ENCODE measurements at places on chromosomes 3 and 15.

DNA sequence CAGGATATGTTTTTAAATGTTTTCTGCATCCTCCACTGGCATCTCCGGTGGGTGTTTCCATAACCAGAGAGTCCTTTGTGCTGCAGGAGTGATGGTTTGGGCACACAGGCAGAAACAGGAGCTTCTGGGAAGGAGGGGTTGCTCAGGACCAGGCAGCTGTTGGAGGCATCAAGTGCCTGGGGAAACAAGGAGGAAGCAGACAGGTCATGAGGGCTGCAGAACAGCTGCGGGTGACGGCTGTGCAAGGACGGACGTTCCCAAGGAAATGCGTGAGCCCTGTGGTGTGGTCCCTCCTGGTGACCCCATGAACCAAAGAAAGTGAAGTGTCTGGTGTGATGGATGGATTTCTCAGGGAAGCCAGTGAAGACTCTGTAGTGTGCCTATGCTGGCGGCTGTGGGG is 61.2 kb upstream of the TNFAIP8L3 start:
- DNase-seq: no peak

- DNase-seq: no peak
Observed at GRCh38 chr3:158882445-158882844, 80.6 kb downstream of the MFSD1 start.

GRCh38 chr15:80660119-80660518 is 35.0 kb upstream of the ABHD17C start:
- DNase-seq: no peak

- DNase-seq: no peak
Observed at GRCh38 chr15:91420689-91421088, 320.6 kb downstream of the SV2B start.

DNA sequence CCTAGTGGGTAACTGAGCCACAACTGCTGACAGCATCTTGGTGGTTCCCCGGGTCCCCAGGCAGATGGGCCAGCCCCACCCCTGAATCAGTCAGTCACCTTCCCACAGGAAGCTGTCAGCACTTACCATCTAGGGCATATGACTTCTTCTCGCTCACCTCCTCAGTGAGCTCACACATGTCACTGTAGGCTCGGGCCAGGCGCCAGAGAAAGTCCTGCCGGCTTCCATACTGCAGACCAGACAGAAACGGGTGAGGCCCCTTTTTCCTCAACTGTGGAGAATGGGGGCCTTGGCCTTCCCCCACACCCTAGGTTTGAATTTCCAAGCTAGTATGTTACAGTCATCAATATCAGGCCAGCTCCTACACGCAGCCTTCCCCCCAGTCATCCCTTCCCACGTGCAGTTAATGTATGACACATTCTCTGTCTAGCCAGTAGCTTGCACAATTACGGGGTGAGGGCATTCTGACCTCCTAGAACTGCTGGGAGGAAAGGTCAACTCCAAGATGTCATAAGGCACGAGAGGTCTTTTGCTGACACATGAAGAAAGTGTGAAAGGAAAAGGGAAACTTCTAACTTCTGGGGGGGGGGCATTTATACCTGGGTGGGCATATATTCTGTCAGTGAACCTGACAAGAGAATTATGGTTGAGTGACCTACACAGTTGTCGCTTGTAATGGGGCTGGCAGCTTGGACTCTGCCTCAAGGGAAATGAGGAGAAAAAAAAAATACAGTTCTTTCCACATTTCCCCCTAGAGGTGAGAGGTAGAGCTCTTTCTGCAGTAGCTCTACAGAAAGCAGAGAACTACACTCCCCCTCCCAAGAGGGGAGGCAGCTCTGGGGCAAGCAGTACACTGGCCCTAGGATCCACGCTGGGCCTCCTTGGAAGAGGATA is 10.9 kb downstream of the RMDN3 start:
- DNase-seq: peak; percentile 85

DNA sequence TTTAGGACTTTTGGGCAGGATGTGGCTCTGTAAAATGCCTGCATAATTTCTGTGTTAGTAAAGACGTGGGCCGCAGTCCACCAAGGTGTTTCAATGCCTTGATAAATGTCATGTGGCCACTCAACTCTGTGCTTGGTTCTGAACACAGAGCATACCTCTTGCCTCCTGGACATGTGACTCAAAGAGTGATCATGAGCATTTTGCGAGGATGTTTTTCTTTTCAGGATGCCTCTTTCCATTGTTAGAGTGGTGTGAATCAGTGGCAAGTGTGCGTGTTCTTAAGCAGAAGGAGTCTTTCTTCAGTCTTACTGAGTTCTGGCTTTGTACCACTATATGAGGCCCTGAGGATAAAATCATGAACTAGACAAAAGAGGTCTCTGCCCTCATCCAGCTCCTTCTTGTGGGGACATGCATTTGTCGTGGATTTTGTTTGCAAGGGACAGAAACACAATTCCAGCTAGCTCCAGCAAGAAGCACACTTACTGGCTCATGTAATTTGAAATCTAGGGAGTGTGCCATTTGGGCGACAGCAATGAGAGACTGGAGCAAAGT is 363.4 kb downstream of the LRTM1 start:
- no peak for DNase-seq

DNA sequence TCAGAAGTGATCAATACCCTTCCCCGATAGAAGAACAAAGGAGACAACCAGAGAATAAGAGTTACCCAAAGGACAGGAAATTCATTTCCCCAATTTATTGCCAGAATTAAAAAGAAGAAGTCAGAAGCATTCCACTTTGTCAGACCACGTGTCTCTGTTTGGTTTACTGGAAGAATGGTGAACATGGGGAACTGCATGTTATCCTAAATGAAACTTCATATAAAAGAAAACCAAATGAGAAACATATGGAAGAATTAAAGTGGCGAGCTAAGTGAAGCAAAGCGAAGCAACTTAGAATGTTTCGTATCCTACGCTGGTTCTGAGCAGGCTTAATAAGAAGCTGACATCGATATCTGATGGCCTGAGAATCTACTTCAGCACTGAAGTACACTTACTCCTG is 190.7 kb downstream of the MAGI1 start:
- DNase-seq: no peak

DNA sequence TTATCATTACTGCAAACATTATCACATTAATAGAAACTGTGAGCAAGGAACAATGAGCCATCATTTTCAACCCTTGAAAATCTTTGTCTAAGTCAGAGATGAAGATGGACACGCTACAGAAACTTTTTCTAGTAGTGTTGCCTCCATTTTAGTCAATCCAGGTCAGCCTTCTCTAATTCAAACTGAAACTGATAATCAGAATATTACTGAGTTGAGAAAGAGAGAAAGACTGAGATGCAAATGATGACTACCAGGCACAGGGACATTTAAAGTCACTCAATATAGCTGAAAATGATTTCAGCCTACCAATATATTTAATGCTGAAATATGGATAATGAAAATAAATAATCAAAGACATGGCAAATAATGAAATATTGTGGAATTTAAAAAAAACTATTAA is 261.4 kb downstream of the GBE1 start:
- DNase-seq: no peak

GRCh38 chr3:104606812-104607211 is 759.9 kb upstream of the ALCAM start:
- no peak for DNase-seq

DNA sequence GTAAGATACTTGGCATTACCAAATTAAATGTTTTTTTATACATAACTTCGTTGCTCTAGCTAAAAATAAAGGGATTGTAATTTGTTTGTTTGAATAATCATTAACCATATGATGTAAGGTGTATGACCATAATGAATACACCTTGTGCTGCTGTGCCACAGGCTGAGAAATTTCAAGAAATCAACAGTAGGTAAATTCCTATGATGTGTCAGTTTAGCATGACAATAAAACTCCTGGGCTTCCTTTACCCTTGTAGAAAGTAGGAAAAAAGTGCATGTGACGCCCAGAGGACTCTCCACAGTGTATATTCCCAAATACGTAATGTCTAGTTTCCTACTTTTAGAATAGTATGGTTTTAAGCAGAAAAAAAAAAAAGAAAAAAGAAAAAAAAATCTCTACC is 208.1 kb downstream of the SATB1 start:
- no peak for DNase-seq

DNA sequence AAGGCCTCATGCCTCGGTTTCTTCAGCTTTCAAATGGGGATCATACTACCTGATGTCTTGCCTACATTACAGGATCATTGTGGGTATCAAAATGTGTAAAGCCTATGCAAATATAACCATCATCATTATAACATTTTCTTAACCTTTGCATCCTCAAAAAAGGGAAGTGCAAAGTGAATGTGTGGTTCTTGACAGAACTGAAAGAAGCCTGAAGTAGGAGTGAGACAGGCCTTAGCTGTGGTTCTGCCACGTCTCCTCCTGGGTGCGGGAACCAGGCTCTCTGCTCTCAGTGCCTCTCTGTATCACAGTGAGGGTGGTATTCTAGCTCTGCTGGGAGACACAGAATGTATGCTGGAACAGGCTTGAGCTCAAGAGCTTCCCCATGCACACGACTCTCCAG is 316.9 kb upstream of the ICE2 start:
- DNase-seq: no peak

DNA sequence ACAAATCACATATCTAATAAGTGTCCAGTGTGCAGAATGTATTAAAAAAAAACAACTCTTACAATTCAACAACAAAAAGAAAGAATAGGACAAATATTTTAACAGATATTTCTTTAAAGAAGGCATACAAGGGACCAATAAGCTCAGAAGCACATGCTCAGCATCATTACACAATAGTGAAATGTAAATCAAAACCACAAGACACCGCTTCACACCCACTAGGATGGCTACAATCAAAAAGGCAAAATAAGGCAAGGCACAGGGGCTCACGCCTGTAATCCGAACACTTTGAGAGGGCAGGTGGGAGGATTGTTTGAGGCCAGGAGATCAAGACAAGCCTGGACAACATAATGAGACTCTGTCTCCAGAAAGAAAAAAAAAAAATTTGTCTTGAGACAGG is 255.6 kb downstream of the MAGI1 start:
- DNase-seq: no peak

- DNase-seq: no peak
Observed at GRCh38 chr3:67640023-67640660, 14.3 kb downstream of the SUCLG2 start.

DNA sequence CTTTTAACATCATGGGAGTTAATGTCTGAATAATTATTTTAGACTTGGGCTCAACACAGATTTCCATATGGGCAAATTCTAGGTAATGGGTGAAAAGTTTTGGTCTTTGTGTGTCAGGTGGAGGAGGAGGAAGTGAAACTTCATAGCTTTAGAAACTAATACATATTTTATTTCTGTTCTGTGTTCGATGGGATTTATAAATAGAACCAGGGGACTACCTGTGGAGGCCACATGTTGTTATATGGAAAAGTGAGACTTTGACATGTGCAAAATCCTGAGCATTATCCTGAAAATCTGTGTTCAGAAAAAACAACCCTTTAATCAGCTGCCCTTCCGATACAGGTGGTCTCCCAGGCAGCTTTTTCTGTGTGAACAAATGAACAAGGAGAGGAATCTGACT is 209.5 kb downstream of the SOX2 start:
- no peak for DNase-seq

- no peak for DNase-seq
Observed at GRCh38 chr3:4907643-4908432, 71.4 kb upstream of the BHLHE40 start.

- DNase-seq: no peak
Observed at GRCh38 chr15:94234300-94234699, 2.9 kb downstream of the MCTP2 start.

GRCh38 chr3:159783780-159784742 is 204.6 kb upstream of the IL12A start:
- DNase-seq: no peak

DNA sequence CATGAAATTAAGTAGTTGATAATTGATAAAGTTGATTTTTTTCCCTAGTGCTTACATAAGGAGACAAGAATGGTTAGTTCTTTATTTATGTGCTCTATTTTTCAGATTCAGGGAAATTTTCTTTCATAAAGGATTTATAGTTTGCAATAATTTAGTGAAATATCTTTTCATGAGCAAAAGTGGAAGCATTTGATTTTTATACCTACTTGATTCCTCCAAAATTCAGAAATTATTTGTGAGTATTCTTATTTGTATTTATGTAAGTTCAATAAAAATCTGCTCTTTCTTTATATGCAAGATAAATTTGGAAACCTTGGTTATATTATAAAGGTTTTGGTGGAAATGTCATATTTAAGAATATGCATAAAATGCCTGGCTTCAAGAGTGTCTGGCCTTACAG is 14.7 kb upstream of the SLCO2A1 start:
- DNase-seq: no peak

- no peak for DNase-seq
Observed at GRCh38 chr3:126448893-126449180, 26.9 kb downstream of the ZXDC start.

DNA sequence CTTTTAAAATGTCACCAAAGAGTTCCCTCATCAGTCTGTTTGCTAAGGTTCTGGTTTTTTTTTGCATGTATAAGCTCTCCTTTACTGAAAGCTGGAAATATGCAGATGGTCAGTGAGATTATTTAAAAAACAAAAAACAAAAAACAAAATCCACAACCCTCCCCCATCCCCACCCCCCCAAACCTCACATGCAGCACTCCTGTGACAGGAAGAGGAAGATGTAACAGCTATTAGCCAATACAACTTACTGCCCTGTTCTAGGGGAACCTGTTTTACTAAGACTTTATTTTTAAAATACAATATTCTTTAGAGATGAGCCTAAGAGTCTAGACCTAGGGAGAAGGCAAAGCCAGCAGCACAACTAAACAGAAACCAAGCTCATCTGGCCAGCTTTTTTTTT is 39.5 kb downstream of the ANP32A start:
- no peak for DNase-seq

DNA sequence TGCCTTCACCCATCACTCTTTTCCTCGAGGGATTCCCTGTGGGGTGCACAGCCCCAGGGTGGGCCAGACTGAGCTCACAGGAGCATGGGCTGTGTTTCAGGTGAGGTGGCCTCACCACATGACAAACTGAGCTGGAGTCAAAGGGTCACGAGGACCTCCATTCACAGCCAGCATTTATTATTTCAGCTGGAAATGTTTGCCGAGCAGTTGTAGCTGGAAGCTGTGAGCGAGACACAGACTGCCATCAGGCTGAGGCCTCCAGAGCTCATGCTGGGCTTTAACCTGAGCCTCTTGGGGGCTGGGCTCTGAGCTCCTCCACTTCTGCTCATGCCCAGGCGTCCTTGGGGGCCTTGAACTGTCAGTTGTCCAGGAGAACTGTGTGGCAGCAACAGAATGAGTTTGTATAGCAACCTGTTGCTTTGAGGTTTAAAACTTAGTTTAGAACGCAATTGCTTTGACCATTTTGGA is 57.5 kb downstream of the FLNB start:
- no peak for DNase-seq

GRCh38 chr3:100496711-100497261 is 4.4 kb downstream of the TMEM45A start:
- no peak for DNase-seq

GRCh38 chr15:101810876-101811275 is 1.1 kb upstream of the OR4F15 start:
- DNase-seq: no peak

DNA sequence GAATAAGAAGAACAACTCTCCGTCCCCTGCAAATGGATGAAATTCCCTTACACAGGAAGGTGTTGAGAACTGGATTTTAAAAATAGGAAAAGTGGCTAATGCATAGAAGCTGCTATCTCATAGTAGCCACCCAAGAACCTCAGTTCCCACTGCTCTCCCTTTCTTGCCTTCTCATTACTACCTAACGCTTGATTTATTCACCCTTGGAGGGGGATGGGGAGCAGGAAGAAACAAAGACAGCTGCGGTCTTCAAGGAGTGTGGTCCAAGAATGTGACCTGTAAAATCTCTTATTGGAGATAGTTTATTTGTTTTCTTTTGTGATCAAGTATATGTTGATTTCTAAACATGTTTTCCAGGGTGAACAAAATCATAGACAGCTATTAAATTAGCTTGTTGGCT is 274.1 kb upstream of the CTNNB1 start:
- no peak for DNase-seq

- no peak for DNase-seq
Observed at GRCh38 chr3:43872301-43872700, 181.6 kb downstream of the ABHD5 start.

All from activated CD8-positive, alpha-beta T cell treated with anti-CD3 and anti-CD28 coated beads, Interleukin-2, amount 10 ng/mL, durations not matched to agents 7 days and 5 days (primary cell).